DMS79 (cell line): ENCODE measurements at places on chromosomes 7 and 10.

- no peak for DNase-seq
Observed at GRCh38 chr10:124724279-124725027, 19.7 kb downstream of the FAM53B start.

DNA sequence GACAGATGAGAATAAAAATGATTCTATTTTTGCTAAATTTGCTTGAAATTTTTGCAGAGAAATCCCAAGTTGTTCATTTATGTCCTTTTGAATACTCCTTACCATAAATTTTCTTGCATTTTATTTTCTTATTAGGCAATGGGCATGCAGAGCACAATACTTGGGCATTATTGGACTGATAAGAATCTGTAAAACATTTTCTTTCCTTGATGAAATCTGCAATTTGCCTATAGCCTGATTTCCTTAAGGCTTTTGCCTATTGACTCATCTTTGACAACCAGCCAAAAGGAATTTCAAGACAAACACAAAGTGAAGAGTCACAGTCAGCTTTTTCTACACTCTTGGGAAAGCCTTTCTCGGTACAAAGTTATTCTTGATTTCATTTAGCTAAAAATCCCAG is 30.5 kb upstream of the GNAT3 start:
- DNase-seq = no peak

DNA sequence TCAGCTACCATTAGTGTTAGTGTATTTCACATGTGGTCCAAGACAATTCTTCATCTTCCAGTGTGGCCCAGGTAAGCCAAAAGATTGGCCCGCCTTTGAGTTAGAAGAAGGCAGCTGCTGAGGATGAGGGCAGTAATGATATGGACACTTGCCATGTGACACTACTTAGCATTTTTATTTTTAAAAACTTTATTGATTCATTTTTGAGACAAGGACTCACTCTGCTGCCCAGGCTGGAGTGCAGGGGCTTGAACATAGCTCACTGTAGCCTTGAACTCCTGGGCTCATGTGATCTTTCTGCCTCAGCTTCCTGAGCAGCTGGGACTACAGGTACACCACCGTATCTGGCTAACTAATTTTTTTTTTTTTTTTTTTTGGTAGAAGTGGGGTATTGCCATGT is 12.3 kb upstream of the ACTR3B start:
- DNase-seq = no peak

DNA sequence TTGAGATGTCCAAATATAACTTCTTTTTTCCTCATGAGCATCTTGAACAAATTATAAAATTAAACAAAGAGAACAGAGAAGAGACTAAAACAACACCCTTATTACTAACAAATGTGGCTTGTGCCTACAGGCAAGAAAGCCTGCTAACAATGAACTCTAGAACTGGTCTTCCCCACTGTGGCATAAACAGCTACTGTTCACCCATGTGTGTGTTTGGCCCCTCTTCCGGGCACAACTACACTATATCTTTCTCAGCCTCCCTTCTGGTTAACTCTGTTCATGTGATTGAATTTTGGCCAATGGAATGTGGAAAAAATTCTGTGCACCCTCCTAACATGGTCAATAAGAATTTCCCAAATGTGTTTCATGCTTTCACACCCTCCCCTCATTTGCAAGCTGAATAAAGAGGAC is 117.0 kb downstream of the KBTBD2 start:
- no peak for DNase-seq

DNA sequence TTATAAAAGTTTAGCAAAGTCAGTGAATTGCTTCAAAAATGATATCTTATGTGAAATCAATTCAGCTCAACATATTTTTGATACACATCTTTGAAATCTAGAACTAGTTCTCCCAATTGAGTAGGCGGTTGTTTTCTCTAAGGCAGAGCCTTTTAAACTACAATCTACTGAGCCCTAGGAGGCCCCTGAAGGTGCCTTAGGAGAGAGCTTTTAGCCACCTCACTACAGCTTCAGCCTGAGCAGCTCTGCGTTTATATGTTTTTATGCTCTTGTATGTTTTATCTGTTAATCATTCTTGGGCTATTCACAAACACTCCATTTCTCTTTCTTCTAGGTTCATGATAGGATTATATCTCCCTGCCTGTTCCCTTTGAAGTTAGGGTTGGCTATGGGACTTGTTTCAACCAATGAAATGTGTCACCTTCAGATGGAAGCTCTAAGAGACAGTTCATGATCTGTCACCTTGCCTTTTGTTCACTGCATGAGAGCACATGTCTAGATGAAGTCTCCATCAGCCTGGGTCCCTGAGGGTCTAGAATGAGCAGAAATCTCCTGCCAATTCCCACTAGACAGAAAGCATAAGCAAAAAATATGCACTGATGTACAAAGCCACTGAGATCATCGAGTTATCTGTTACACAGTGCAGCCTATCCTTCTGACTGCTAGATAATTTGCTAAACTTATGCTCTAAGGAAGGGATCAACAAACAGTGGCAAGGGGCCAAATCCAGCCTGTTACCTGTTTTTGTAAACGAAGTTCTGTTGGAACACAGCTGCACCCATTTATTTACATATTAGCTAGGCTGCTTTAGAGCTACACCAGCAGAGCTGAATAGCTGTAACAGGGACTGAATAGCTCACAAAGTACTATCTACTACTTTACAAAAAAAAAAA is 128.5 kb upstream of the CDK1 start:
- DNase-seq = no peak

DNA sequence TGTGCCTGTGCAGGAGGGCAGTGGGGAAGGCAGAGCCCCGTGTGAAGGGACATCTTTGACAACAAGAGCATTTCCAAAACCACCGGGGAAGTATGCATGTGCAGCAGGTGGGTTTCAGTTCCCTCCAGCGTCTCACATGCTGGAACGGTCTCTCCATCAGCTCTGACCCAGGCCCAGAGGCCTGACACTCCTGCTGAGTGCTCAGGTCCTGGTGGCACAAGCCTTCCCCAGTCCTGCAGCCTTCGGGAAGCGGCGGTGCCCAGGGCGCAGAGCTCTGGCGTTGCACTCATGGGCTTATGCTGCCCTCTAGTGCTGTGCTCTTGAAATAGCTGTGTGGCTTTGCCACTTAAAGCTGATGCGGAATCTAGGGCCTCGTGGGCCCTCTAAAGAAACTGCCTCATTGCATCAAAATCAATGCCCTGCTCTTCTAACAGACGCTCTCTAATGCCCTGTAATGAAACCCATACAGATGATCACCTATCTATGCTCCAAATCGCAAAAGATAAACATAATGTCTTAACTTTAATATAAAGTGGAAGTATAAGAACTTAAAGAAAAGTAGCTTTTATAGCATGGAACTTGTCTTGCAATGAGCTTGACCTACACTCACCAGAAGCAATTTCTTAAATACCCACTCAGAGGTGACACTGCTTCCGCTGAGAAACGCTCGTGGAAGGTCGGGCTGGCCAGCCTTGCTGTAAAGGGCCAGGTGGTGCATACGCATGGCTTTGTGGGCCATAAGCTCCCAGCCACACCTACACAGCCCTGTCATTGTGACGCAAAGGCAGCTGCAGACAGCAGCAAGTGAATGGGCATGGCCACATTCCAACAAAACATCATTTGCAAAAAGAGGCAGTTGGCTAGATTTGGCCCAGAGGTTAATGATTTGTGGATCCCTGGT is 38.6 kb downstream of the CLRN3 start:
- no peak for DNase-seq

- DNase-seq = no peak
Observed at GRCh38 chr10:88117869-88118632, 254.6 kb downstream of the PTEN start.

DNA sequence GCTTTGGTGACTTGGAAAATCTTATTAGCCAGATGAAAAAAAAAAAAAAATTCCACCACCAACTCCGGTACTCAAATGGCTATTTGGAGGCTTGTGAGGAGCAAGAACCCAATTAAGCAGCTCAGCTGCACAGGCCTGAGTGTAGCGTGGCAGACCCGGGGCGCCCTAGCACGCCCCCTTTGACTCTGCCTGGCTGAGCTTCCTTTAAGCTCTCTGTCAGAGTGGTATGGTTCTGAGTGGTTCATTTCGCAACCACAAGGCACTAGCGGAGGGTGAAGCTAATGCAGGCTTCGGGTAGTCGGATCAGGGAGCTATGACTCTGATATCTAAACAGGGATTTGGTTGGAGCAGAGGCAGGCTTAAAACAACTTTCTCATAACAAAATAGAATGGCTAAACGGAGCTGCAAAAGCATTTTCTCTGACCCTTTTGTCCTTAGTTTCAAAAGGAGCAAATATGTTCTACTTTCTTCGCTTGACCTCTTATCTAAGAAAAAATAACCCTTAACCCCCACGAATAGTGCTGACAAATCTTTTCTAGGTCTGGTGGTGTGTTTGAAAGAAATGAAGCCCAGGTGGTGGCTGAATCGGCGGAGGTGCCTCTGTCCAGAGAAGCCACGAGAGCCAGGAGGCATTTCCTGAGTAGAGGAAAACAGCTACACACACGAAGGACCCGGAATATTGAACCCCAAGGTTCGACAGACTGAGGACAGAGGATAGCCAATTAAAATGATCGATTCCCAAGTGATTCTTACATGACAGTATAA is 285.4 kb upstream of the GLI3 start:
- no peak for DNase-seq

DNA sequence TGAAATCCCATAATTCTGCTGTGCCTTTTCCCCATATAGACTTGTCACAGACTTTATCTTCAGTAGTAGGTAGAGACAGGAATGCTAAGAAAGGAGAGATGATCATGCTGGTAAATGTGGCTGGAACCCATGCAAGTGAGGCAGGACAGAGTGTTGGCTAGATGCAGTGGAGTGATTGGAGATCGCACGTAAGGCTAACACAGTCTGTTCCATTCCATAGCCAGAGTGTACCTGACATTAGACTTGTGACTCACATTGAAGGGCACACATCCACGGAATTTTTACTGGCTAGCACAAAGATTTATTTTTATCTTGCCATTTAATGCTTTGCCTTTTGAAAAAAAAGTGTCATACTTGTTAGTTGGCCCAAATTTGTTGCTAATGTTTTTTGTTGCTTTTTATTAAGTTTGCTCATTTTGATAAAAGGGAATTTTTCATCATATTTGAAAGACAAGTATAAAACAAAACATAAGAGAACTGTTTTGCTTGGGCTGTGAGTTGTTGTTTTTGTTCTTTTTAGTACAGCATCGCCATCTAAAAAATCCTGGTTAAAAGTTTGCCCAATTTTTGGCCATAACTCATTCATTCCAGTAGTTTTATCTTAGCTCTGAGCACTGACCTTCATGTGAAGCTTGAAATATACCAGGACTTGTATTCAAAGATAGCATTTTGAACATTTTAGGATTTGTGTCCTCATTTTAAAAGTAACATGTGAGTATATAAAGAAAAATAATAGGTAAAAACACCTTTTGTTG is 81.0 kb downstream of the CPED1 start:
- no peak for DNase-seq

DNA sequence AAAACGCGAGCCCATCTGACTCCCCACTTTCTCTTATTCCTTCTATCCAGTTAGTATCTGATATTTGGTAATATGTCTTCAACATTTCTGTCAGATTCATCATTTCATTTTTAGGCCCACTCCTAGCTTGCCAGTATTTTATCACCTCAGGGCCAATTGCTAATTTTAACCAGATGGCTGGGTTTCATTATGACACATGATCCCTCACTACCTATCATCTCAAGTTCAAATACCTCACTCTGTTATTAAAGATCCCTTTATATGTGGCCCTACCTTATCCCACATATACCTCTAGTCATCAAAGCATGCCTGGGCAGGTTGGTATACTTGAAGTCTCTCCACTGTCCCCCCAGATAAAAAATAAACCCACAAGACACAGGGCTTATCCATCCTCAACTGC is 104.9 kb downstream of the RNLS start:
- no peak for DNase-seq

DNA sequence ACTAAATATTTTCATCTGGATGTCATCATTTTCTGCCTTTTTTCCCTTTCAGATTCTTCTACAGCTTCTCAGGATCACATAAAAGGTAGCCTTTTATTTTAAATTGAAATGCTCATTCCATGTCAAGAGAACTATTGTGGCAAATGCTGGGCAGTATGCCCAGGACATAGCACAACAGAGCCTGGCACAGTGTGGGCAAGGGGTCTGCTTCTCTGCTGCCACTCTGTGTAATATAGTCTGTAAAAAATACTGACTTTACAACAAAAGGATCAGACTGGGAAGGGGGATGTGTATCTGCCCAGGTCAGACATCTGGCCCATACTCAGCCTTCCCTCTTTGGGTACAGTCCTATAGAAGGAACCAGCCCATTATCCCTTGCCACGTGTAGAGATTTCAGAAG is 62.7 kb downstream of the CUZD1 start:
- no peak for DNase-seq

GRCh38 chr10:51952056-51952455 is 252.7 kb upstream of the CSTF2T start:
- DNase-seq = no peak

DNA sequence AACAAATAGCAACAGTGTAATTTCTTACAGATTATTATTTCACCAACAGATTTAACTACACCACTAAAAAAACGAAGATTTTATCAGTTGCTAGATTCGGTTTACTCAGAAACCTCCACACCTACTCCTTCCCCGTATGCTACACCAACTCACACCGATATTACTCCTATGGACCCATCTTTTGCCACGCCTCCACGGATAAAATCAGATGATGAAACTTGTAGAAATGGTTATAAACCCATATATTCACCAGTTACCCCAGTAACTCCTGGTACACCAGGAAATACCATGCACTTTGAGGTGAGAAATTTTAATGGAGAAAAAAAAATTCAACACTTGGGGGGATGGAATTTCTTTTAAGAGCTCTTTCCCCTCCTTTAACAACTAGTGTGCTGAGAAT is 92.5 kb downstream of the KMT2E start:
- DNase-seq = no peak

DNA sequence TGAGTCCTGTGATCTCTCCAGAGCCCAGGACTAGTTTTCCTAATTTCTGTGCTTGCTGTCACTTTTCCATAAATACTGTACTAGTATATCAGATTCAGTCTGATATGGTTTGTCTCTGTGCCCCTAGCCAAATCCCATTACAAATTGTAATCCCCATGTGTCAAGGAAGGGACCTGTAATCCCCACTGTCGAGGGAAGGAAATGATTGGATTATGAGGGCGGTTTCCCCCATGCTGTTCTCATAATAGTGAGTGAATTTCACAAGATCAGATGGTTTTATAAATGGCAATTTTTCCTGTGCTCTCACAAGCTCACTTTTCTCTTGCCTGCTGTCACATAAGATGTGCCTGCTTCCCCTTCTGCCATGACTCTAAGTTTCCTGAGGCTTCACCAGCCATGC is 54.8 kb upstream of the IFRD1 start:
- no peak for DNase-seq

GRCh38 chr10:79406683-79407422 is 38.6 kb downstream of the ZCCHC24 start:
- DNase-seq = no peak

DNA sequence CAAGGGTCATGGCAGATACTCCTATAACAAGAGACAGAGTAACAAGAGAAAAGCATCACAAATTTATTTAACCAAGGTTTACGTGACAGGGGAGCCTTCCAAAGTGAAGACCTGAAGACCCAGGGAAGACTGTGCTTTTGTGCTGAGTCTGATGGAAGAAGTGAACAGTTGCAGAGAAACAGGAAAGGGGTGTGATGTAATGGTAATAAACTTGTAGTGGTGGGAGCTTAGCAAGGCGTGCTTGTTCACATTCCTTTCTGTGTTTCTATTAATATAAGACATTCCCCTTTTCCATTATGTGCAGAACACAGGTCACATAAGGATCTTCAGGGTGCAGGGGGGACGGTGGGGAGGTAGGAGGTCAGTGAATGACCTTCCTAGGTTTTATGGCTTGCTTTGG is 25.5 kb upstream of the C10orf67 start:
- no peak for DNase-seq
